GM12878 (cell line): ENCODE measurements at places on chromosomes 2 and 18. TPM values are rescaled to one million over a fixed set of nuclear protein-coding genes. Genes with fewer than 3 reads are reported as not detected.

DNA sequence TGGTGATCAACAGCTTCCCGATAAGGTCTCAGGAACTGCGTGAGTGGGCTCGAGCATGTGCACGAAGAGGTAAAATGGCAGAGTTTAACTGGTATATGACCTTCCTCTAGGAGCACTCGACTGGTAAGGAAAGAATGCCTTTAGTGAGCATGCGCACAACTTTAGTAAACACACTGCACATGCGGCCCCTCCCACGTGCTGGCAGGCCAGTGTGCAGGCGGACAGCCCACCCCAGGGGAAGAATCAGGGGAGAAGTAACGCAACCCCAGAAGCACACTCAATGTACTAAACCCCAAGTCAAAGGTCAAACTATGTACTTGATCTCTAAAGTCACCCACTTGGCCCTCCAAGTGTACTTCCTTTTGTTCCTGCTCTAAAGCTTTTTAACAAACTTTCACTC, 28.7 kb upstream of the SLC25A52 start:
- no peak for DNase-seq

- no peak for DNase-seq
Observed at GRCh38 chr2:72824224-72824842, 1.5 kb downstream of the EXOC6B start.

- no peak for DNase-seq
Observed at GRCh38 chr18:34031810-34032209, 192.9 kb downstream of the NOL4 start.

- no peak for DNase-seq
Observed at GRCh38 chr18:34965108-34965507, 76.1 kb upstream of the MAPRE2 start.

GCFC2 gene
- 23.3 and 26.3 TPM in 2 replicates for total RNA-seq

FAHD2B gene
- total RNA-seq: 19.8 and 20.1 TPM in 2 replicates
